ENCODE measurements at places on chromosomes 3 and 15. TPM values are rescaled to one million over a fixed set of nuclear protein-coding genes. Genes with fewer than 3 reads are reported as not detected.

DNA sequence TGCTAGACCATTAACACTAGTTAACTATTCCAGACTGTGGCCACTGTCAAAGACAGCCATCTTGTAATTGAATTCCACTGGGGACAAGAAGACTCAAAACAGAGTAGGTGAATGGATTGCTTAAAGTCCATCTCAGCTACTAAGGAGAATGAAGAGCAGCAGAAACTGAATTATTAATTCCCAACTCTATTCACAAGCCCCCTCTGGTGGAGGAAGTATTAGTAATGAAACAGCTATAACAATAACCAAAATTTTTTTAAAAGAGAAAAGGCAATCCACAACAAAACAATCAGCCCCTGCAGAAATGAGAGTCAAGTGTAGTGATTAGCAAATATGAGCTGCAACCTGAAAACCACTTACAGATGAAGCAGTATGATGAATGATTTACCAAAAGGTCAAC lies 302.8 kb downstream of the FHIT start:
- no peak for DNase-seq

GRCh38 chr15:101250341-101250831 lies 1.5 kb downstream of the CHSY1 start:
- peak; percentile 51 for DNase-seq

DNA sequence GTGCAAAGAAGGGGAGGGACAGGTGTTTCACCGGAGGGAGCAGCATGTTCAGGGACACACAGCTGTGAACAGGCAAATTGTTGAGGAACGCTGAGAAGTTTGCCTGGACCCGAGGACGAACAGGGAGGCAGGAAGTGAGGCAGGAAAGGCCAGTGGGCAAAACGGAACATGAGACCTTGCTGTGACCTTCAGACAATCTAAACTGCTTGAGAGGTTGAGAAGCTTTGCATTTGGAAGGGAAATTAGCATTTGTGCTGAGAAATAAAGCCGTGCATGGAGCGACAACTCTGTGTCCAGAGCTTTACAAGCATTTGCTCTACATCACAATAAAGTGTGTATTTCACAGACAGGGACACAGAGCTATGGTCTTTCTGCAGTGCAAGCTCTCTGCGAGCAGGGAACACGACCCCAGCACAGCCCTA lies 47.9 kb downstream of the CDC25A start:
- no peak for DNase-seq

Gene GRM7
- total RNA-seq, result 0.62 TPM
